M059J (cell line): ENCODE measurements at places on chromosomes 1 and 21. TPM values are rescaled to one million over a fixed set of nuclear protein-coding genes. Genes with fewer than 3 reads are reported as not detected.

- peak; percentile 21 for DNase-seq
Observed at GRCh38 chr21:29102791-29103257, 27.6 kb upstream of the MAP3K7CL start.

- DNase-seq = peak; percentile 56
Observed at GRCh38 chr21:34938089-34938764, 110.9 kb downstream of the RUNX1 start.

LCE1E gene
- total RNA-seq = not detected in 2 replicates

GRCh38 chr1:153526132-153526543, 9.7 kb downstream of the S100A6 start:
- no peak for DNase-seq

- DNase-seq = peak; percentile 23
Observed at GRCh38 chr1:169044296-169044695, 62.2 kb upstream of the ATP1B1 start.

SLC35F3 gene
- 0.64 and 1.7 TPM in 2 replicates for total RNA-seq

DNA sequence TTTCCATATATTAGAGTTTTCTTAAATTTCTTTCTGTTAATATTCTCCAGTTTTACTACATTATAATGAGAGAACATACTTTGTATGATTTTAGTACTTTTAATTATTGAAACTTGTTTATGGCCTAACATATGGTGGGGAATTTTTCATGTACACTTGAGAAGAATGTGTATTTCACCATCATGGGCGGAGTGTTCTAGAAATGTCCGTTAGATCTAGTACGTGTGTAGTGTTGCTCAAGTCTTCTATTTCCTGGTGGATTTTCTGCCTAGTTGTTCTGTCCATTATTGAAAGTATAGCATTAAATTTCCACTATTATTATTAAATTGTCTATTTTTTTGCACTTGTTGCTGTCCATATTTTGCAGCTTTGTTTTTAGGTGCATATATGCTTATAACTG, 64.0 kb upstream of the RGS21 start:
- no peak for DNase-seq

DNA sequence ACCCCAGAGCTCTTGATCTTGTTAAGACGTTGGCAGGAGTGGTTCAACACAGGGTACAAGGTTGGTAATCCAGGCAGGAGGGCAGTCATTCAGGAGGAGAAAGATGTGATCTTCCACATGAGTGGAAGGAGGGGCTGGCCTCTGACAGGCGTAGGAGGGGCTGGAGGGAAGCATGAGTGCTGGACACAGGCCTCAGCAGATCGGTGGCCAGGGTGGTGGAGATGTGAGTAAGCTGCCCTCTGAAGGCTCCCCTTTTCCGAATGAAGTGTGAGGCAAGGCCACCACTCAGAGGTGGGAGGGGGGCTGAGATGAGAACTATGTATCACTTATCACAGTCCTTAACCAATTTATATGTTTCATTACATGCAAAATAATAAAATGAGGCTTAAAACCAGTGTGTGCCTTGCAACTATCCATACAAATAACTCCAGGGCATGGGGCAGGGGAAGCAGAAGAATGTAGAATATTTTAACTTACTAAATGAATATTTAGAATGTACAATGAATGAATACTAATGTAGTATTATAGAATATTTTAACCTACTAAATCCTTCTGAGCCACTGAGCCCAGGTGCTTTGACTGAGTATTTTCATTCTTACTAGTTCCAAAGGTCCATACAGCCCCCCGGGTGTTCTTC, 103.5 kb upstream of the TLR5 start:
- DNase-seq = no peak

DNA sequence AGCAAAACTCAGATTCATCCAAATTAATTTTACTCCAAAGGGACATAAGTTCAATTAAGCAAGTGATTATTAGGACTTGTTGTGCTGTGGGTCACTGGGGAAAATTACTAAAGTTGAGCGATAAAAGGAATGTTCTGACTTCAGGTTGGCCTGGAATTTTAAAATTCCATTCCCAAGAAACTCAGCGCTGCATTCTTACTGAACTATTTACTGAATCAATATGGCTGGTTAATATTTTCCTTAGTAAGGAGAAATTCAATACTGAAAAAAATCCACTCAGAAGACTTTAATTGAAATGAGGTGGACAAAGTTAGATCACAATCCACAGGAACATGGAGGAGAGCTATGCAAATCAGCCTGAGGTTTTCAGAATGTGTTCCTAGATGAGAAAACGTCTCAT, 578.9 kb upstream of the NR5A2 start:
- DNase-seq = no peak

FAM163A gene
- 0.05 TPM in 1 of 2 replicates, not detected in the other for total RNA-seq

GRCh38 chr1:178768423-178768822, 43.4 kb downstream of the RALGPS2 start:
- DNase-seq = peak; percentile 18

- DNase-seq = peak; percentile 74
Observed at GRCh38 chr1:151828921-151829320, 2.7 kb downstream of the RORC start.

- peak; percentile 53 for DNase-seq
Observed at GRCh38 chr1:119782631-119783325, 14.1 kb upstream of the HMGCS2 start.

FNBP1L gene
- total RNA-seq = 18.7 and 21.7 TPM in 2 replicates

GRCh38 chr21:26935977-26936376, 30.9 kb downstream of the ADAMTS5 start:
- no peak for DNase-seq

DNA sequence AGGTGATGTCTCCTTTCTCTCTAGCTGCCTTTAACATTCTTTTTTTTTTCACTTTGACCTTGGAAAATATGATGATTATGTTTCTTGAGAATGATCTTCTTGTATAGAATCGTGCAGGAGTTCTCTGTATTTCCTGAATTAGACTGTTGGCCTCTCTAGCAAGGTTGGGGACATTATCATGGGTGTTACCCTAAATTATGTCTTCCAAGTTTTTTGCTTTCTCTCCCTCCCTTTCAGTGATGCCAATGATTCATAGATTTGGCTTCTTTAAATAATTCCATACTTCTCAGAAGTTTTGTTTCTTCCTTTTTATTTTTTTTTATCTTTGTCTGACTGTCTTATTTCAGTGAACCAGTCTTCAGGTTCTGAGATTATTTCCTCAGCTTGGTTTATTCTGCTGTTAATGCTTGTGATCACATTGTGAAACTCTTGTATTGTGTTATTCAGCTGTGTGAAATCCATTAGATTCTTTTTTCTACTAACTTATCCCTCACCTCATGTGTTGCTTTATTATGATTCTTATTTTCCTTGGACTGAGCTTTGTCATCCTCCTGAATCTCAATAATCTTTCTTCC, 268.4 kb upstream of the NRIP1 start:
- no peak for DNase-seq

SZT2 gene
- total RNA-seq = 9.4 and 15.2 TPM in 2 replicates

RBM8A gene
- total RNA-seq = 305 and 317 TPM in 2 replicates

PSMA5 gene
- 119 and 162 TPM in 2 replicates for total RNA-seq

DNA sequence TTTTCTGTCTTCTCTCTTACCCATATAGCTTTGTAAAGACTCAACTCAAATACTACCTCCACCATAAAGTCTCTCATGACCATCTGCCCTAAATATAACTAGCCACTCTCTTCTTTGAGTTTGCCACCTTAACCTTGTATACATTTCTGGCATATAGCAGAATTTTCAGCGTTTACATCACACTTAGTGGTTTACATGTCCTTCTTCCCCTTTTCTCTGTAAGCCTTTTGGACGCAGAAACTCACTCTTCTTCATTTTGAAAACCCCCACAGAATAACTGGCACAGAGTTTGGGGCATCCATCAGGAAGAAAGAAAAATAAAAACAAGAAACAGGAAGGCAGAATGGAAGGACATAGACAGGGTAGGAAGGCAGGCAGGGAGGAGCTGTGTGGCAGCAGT, 131.8 kb upstream of the DUSP10 start:
- DNase-seq = no peak

PTAFR gene
- total RNA-seq = 0.07 and 0.47 TPM in 2 replicates

GRCh38 chr1:236687273-236687672, 974 bp downstream of the ACTN2 start:
- no peak for DNase-seq

C1orf185 gene
- total RNA-seq = not detected in 2 replicates

DNA sequence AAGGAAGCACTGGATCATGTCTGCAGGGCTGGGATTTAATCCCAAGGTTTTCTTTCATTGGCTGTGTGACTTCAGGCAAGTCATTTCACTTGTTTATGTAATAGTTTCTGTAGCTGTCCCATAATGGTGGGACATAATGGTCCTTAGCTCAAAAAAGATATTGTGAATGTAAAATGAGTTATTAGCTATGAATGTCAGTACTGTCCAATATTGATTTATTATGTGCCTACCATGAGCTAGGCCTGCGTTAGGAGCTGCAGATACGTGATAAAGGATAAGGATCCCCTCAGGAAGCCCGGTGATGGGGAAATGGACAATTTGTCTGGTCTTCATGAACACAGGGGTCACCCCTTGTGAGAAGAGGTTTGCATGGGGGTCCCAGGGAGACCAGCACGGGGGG, 95.8 kb downstream of the PLXNA2 start:
- no peak for DNase-seq

DNA sequence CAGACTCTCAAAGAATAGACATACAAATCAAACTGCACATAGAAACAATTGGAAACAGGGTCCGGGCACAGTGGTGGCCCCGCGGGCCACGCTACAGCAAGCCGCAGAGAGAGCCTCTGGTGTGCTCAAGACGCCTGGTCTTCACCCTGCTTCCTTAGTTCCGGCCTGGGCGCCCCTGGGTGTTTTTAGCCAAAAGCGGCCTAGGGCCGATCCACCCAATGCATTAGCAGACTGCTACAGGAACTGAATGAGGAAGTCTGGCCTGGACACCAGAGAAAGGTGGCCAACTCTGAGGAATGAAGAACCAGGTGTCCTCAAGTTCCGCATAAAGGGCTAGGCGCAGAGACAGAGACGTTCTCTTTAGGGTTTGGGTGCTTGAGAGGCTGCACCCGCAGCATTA, 1.7 kb downstream of the PRRX1 start:
- DNase-seq = peak; percentile 53

WNT3A gene
- not detected in 2 replicates for total RNA-seq

DNA sequence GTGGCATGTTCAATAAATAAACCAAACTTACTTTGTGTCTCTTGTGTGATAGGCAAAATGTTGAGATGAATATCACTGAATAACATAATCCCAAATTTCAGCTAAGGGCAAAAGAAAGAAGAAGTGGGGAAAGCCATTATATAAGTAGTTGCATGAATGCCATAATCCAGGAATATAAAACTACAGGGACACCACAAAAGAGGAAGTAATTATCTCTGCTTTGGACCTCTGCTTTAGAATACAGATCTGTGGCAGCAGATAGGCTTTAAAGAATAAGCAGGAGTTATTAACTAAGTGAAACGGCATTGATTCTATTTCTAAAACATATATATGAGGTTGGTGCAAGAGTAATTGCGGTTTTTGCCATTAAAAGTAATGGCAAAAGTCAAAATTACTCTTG, 288.5 kb upstream of the SNX7 start:
- DNase-seq = no peak

- DNase-seq = no peak
Observed at GRCh38 chr1:208230668-208231529, 13.3 kb downstream of the PLXNA2 start.

KRTAP13-2 gene
- total RNA-seq = not detected in 2 replicates

DNA sequence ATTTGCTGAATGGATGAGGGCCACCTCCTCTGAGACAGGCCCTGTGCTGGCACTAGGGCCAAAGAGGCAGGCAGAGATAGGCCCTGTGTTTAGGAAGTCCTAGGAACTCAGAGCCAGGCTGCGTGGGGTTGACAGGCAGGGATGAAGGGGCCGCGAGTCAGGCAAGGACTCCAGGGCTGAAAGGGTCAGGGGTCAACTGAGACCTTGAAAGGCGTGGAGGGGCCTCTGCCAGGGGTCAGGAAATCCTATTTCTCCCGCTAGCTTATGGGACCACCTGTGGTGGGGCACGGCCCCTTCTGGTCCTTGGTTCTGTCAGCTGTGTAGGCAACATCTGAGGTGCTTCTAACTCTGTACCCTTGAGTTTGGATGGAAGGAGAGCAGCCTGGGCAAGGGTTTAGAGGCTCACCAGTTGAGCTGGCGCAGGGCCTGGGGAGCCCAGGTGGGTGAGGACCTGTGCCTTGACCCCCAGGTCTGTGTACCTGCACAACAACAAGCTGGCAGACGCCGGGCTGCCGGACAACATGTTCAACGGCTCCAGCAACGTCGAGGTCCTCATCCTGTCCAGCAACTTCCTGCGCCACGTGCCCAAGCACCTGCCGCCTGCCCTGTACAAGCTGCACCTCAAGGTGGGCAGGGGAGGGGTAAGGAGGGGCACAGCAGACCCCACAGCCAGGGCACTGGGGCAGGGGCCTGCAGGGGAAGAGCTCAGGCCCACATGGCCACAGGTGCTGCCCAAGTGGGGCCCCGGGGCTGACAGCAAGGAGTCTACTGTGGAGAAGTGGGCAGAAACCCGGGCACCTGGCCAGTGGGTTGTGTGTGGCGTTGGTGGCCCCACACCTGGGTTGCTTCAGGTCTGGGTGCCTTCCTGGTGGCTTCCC, 14.9 kb downstream of the PODN start:
- no peak for DNase-seq

GRCh38 chr21:30271156-30271555, 11.6 kb downstream of the KRTAP24-1 start:
- DNase-seq = no peak

- DNase-seq = no peak
Observed at GRCh38 chr1:153615406-153615805, 719 bp downstream of the S100A14 start.

DNA sequence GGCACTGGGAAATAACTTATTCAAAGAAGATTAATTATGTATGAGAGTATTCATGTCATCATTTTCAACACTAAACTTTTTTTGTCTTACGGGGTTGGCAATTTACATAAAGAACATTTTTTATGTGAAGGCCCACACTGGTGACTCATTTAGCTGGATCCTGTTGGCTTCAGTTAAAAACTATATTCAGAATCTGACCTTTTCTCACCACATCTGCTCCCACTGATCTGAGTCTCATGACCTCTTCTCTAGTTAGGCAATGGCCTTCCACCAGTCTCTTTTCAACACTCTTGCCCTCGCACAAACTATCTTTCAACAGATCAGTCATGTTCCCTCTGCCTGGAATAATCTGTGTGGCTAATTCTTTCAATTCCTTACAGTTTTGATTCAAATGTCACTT, 53.4 kb downstream of the TMPRSS15 start:
- no peak for DNase-seq
